ENCODE measurements at places on chromosomes 3 and 15.

DNA sequence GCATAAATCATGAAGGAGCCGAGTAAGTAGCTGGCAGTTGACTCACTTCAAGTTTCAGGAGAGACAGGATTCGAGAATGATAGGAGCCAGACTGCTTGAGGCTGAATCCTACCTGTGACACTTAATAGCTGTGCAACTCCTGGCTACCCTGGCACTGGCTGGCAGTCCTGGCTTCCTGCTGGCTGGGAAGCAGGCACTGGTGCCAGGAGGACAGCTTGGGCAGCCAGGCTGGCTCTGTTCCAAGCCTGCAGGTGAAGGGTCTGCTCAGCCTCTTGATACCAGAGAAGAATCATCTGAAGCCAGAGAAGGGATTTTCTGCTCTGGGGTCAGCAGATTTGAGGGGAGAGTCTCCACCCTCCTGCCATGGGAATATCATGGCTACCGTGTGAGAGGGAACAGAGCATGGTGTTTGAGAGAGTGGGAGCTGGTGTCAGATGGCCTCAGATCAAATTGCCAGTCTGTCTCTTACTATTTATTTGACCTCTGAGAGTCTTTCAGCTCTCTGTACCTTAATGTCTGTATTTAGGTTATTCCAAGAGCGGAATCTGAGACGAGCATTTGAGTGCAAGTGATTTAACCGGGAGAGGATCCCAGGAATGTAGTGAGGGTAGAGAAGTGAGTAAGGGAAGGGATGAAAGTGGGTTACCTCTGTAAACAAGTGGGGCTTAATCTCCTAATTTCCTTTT is 4.4 kb upstream of the XIRP1 start:
- no peak for DNase-seq

- DNase-seq = no peak
These were observed 94.5 kb downstream of the SERPINI1 start for GRCh38 chr3:167830007-167830406.

GRCh38 chr3:178131801-178132200 is 404.4 kb upstream of the KCNMB2 start:
- DNase-seq = no peak

DNA sequence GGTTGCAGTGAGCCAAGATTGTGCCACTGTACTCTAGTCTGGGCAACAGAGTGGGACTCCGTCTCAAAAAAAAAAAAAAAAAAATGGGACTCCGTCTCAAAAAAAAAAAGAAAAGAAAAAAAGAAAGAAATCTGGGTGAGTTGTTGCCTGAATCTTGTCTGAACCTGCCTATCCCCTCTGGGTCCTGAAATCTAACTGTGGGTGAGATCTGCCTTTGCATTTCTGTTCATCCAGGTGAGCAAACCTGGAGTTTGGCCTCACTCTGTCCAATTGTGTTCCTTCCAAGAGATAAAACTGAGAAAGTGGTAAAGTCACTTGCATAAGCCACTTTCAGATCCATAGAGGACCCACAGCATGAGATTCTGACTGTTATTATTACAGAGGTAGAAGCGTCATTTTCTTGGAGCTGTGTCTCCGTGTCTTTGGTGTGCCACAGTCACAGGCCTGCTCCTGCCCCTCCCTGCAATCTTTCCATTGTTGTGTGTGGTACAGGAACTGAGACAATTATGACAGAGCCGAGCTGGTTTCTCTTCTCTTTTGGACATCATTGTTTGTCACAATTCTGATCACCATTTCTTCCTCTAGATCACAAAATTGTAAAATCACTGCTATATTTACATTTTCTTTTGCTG is 235.9 kb downstream of the LPP start:
- DNase-seq = peak; percentile 56

- no peak for DNase-seq
These were observed 98.4 kb downstream of the ECT2 start for GRCh38 chr3:172848910-172849309.

DNA sequence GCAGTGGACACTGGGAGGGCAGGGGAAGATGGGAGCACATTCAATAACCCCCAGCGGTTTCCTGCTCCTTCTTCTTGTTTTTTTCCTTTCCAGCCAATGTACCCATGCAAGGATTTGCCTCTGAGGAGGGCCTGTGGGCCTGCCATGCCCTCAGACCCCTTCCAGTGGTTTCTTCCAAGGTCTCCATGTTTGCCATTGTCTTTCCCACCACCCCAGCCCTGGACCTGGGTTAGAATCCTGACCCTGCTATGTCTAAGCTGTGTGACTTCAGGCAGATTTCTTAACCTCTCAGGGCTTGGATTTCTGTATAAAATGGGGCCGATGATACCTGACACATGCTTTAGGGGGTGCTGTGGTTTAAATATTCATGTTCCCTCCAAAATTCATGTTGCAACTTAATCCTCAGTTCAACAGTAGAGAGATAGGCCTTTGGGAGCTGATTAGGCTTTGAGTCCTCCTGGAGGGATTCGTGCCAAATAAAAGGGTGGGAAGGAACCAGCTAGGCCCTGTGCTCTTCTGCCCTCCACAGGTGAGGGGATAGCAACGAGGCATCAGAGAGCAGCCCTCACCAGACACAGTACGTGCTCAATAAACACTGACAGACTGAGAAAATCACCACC is 46.3 kb upstream of the FLNB start:
- DNase-seq = peak; percentile 17

DNA sequence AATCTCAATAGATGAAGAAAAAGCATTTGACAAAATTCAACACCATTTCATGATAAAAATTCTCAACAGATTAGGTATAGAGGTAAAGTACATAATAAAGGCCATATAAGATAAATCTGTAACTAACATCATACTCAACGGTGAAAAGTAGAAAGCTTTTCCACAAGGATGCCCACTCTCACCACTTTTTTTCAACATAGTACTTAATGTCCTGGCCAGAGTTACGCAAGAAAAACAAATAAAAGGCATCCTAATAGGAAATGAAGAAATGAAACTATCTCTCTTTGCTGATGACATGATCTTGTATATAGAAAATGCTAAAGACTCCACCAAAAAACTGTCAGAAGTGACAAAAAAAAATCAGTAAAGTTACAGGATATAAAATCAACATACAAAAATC is 33.0 kb downstream of the THBS1 start:
- no peak for DNase-seq

DNA sequence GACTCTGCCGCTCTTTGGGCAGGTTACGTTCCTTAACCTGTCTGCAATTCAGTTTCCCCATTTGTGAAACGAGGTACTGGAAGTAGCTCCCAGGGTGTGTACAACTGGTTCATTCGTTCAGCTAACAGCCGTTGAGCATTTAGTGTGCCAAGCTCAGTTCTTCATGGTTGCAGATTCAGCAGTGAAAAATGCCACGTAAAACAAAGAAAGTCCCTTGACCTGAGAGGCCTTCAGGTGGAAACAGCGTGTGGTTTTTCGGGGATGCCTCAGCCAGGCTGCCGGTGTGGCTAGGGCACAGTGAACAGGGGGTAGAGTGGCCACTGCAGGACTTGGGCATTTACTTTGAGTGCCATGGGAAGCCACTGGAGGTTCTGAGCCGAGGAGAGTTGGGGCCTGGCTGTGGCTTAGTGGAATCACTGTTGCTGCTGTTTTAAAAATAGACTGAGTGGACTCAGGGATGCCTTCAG is 4.7 kb downstream of the SYNM start:
- DNase-seq = no peak

DNA sequence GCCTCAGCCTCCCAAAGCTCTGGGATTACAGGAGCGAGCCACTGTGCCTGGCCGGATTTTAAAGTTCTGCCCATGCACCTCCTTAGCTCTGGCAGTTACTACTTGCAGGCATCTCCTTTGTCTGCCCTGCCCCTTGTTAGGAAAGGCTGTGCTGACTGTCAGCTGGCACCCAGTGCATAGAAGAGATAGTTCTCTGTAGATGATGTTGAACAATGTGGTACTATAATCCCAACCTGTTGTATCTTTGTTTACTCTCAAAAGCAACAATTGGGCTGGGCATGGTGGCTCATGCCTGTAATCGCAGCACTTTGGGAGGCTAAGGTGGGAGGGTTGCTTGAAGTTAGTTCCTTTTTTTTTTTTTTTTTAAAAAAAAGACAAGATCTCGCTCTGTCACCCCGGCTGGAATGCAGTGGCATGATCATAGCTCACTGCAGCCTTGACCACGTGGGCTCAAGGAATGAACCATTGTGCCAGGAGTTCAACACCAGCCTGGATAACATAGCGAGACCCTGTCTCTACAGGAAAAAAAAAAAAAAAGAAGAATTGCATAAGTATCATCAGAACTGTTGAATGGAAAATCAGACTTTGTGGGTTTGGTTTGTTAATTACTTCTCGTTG is 30.6 kb downstream of the FLNB start:
- no peak for DNase-seq

DNA sequence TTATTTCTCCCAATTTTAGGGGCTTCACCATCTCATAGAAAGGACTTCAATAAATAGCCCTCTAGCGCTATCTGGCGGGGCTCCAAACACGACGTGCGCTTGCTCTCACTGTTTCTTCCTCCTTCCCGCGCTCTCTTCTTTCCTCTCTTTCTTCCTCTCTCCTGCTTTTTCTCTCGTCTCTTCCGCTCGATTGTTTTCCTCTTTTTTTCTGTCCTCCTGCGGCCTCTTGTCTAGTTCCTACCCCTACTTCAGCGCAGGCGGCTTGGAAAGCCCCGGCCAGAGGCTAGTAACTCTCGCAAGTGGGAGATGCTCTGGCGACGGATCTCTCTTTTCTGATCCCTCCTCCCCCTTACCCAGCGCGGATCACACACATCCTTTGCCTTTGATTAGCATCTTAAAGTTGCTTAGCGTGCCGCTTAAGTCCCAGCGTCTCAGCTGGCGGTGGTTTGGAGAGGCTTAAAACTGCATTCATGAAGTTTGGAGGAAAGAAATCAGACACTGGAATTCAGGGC is 6.2 kb upstream of the MEIS2 start:
- DNase-seq = no peak

GRCh38 chr3:34268032-34268709 is 469.7 kb downstream of the PDCD6IP start:
- DNase-seq = no peak

DNA sequence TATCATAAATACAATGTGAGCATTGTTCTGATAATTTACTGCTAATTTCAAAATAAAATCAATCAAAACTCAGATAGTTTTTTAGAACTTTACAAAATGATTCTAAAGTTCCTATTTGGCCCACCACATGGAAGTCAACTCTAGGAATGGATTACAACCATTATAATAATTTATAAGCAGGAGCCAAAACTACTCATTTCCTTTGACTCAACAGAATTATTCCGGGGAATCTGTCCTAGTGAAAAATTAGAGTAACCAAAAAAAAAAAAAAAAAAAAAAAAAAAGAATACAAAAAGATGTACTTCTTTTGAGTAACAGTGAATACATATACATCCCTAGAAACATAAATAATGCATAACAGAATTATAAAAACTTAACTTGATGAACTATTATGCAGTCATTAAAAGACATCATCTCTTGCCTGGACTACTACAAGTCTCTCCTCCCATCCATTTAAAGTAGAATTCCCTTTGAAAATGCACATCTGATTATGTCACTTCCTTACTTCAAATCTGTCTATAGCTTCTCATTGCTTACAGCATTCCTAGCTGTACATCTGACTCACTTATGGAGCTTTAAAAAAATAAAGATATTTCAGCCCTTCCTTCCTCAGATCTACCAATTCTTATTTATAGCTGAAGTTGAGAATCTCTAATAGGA is 43.4 kb downstream of the HDGFL3 start:
- DNase-seq = no peak

DNA sequence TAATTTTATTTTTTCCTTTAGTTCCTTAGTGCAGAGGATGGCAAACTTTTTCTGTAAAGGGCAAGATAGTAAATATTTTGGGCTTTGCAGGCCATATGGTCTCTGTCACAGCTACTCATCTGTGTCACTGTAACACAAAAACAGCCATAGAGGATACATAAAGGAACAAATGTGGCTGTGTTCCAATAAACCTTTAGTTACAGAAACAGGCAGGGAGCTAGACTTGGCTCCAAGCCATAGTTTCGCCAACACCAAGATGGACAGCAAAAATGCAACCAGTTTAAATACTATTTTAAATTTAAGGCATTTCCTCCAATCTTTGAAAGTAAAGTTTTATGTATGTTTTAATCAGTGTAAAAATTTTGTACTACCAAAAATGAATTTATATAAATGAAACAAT is 753.4 kb downstream of the FHIT start:
- no peak for DNase-seq

DNA sequence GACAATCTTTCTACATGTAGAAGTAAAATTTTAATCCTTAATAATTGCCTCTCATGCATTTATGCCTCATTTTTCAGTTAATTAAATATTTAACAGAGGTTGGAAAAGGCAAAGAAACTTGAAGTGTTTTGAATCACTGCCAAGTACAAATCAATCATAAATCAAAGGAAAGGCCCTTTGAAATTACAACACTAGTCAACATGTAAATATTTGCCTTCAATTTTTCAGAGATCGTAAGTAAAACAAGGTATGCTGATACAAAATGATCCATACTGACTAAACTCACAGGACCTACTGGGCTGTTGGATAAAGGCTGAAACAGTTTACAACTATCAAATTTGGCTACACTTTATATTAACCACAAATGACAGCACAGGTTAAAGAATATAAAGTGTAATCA is 33.9 kb downstream of the ZBBX start:
- DNase-seq = no peak

DNA sequence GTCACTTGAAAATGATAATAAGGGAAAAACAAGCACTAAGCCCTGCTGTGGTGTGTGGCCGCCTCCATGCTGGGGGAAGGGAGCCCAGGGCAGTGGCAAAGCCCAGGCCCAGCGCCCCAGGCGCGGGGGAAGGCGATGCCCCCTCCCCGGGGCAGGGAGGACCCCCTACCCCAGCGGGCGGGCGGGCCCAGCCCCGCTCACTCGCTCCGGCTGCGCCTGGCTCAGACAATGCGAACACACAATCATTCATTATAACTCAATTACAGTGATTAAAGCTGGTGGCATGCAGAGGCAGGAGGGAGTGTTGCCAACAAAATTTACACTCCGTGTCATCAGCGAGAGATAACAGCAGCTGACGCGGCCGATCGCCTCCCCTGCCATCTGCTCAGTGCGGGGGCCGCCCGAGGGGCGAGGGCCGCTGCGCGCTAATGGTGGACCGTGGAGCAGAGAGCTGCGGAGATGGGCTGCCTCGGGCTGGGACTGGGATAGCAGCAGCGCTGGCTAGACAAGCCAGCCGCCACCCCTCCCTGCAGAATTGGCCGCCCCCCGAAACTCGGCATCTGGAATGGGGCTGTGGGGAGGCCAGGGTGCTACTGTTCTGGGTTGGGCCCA is 64.1 kb downstream of the TLE3 start:
- no peak for DNase-seq
